AG09319 (cell line): ENCODE measurements at places on chromosomes 13 and 19.
A peak's percentile ranks its signal among the peaks of the same experiment; 100 is the strongest.

GRCh38 chr13:85140192-85140591 lies 659.0 kb downstream of the SLITRK6 start:
- no peak for DNase-seq

DNA sequence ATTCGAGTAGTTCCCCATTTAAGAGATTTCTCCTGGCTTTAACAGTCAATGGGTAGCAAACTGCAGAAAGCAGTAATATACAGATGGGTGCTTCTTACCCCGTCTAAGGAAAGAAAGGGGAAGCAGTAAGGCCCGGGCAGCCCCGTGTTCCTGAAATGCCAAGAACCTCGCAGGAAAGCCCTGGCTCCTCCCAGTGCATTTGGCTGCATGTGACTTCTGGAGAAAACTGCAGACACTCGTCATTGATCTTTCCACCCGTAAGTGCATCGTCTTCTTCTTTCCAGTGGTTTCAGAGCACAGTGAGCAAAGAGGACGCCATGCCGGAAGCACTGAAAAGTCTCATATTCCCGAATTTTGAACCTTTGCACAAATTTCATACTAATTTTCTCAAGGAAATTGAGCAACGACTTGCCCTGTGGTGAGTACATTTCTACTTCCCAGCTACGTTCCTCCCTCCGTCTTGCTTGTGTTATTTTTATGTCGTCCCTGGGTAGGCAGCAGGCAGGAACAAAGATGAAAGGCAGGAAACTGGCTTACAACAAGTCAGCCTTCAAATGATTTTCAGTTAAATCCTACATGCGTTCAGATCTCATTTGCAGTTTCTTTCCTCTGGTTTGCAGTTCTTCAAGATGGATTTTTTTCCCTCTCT lies 165.2 kb downstream of the STK24 start:
- no peak for DNase-seq

DNA sequence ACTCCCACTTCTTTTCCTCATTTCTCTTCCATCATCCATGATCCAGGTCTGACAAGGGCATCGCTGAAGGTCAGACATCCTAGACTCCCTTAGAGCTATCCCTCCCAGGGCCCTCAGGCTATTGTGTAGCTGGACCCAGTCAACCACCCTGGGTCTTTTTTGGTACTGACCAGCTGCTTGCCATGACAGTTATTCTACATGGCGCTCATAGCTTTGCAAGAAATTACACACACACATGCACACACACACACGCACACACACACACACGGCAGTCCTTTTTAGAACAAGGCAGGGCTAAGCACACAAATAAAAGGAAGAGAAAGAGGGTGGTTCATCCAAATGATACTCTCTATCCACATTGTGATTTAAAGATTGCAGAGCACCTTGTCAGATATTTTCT lies 18.3 kb downstream of the SIAH3 start:
- no peak for DNase-seq

- DNase-seq = no peak
Observed at GRCh38 chr13:29578300-29579085, 17.0 kb downstream of the SLC7A1 start.

DNA sequence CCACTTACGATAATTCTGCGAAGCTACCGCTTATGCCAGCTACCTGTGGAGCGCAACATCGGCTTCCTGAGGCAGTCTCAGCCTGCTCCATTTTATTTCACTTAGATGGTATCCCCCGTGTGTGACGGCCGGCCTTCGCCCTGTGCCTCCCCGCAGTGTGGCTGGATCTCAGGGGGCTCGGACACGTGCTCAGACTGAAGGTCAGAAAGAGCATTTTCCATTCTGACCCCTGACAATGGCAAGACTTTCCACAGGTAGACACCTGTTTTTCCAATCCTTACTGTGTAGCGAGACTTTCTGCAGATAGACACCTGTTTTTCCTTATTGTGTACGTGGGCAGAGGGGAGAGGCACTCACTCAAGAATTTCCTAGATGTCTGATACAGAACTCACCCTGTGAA lies 52.7 kb downstream of the ATP11A start:
- DNase-seq = no peak

GRCh38 chr19:44607049-44607448 lies 6.3 kb upstream of the IGSF23 start:
- DNase-seq = peak; percentile 31

- DNase-seq = no peak
Observed at GRCh38 chr19:18119013-18119716, 21.6 kb downstream of the MAST3 start.

GRCh38 chr19:46032597-46033025 lies 8.2 kb downstream of the IGFL4 start:
- DNase-seq = no peak

DNA sequence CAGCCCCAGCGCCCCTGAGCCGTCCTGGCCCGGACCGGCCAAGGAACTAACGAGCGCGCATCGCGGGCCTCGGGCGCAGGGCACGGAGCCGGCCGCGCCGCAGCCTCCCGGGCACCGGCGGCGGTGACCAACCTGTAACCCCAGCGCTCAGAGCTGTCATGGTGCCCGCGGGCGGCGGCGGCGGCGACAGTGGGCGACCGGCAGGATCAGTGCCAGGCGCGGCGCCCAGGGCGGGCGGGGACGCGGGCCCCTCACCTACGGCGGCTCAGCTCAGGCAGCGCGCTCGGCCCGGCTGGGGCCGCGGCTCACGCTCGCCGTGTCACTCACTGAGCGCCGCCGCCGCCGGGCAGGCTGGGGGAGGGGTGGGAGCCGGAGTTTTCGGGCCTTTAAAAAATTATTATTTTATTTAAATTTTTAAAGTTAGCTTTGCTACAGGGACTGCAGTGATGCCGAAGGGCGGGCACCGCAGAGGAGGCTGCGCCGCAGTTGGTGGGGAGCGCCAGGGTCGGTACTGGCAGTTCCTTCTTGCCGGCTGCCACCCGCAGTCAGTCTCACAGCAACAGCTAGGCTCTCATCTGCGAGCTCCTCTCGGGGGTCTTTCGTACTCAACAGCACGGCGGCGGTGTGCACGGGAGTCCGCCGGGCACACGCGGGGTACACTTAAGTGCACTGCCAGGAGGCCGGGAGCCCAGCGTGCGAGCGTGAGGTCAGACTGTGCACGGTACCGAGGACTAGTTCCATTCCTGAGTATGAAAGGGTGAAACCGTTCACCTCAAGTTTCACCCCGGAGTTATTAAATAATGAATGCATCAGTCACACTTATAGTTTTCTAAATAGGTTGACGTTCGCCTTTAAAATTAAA lies at the start of gene NALCN:
TSS of gene NALCN (minus strand) at position 328 of the 862 bp plus-strand sequence. CDS start 17,382 bp downstream, outside the sequence.
- no peak for DNase-seq

DNA sequence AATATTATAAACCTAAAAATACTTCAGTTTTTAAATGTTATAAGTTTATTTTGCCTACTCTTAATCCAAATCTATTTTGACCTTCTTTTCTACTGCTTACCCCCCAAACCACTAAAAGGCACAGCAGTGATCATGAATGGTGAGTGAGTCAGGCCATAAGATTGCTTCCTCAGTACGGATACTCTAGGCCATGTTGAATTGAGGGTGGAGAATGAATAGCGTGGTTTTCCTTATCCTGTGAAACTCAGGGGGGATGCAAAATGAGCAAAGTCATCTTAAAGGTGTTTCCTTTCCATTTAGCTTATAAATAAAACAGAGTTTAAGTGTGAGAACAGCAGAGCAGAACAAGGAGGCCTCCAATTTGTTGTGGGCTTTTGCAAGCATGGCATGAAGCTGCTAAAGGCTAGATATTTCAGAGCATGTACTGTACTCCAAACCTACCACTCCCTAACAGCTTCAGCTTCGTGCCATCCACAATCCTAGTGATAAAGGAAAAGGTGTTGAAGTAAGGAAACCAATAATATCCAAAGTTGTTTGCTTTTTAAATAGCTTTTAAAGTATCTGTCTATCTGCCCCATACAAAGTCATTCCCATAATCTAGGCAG lies 25.0 kb downstream of the SERPINE3 start:
- DNase-seq = no peak

GRCh38 chr19:11130824-11131455 lies 24.6 kb downstream of the SPC24 start:
- DNase-seq = no peak

GRCh38 chr13:113981194-113981605 lies 7.3 kb upstream of the C13orf46 start:
- DNase-seq = no peak

DNA sequence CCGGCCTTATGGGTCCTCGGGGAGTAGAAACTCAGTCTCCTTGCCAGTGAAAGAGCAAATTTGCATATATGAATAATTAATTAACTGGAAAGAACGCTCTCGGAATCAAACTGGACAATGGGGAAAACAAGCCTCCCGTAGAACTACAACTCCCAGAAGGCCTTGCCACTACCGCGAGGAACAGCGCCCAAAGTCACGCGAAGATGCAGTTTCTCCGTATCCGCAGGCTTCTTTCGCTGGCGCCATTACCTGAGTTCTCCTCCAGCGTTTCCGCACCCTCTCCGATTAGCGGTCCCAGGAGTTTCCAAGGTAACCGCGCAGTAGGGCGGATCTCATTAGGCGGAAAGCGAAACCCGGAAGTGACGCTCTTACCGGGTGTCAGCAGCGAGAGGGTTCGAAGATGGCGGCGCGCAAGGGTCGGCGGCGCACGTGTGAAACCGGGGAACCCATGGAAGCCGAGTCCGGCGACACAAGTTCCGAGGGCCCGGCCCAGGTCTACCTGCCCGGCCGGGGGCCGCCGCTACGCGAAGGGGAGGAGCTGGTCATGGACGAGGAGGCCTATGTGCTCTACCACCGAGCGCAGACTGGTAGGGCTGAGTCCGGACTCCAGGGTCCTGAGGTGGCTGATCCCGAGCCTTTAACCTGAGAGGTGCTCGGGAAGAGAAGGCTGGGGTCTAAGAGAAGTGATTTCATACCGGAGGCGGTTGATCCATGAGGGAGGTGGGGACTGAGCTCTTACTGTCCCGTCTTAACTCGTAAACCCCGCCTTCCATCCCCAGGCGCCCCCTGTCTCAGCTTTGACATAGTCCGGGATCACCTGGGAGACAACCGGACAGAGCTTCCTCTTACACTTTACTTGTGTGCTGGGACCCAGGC lies at the start of gene GRWD1:
TSS of gene GRWD1 (plus strand) at position 378 of the 876 bp plus-strand sequence. CDS start at position 401, 23 bp downstream.
- peak; percentile 79 for DNase-seq

DNA sequence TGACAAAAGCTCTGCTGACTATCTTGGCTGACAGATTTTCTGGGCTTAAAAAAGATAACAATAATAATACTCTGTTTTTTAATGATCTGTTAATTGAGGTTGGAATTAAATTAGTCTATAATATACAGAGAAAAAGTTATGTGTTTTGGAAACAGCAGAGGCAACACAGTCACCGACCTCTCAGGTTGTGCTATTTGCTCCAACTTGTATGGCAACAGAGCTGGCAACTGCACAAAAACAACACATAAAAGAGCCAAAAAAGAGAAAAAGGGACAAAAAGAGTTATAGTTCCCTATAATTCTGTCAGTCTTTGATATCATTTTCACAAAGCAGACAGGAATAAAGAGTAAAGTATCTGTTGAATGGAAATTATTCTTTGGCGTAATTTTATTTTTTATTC lies 102.3 kb upstream of the POSTN start:
- no peak for DNase-seq

DNA sequence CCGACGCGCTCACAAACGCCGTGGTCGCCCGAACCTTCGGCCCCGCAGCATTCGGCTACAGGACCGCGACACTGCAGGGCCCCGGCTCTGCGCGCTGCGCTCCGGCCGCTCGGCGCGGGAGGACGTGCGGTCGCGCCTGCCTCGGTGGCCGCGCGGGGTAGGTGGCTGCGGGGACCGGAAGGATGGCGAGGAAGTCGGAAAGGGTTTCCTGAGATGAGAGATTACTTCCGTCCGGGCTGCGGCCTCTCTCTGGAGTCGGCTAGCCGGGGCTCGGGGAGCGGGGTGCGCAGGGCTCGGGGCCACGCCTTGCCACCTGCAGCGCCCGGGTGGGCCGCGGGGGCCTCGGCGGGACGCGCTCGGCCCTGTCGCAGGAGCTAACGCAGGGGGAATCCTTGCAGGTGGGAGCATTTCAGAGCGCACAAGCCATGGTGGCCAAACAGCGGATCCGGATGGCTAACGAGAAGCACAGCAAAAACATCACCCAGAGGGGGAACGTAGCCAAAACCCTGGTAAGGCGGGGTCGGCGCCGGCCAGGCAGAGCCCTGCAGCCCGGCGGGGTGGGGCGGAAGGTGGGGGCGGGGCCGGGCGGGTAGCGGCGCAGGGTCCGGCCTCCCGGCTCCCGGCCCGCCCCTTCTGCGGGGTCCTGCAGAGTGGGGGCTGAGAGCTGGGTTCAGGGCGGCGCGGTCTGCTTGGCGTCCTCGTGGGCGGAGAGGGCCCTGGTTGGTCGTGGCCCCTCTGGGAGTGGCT lies at the start of gene SERP2:
TSS of gene SERP2 (plus strand) at position 224 of the 747 bp plus-strand sequence. CDS start at position 426, 202 bp downstream.
- no peak for DNase-seq

DNA sequence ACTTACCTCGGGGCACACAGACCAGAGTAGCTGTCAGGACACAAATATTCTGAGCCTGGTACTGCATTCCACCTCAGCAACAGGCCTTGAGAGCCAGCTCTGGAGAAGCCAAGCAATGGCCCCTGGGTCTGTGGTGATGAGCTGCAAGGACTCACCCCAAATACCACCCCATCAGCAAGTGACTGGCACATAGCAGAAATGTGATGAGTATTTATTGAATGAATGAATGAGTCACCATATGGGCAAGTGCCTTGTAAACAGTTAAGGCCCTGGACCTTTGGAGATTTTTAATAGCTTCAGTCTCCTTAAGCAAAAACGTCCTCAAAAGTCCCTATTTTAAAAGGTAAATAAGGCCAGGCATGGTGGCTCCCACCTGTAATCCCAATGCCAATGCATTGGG lies 18.2 kb downstream of the GSX1 start:
- no peak for DNase-seq

GRCh38 chr19:15199661-15200552 lies 888 bp downstream of the NOTCH3 start:
- DNase-seq = no peak

DNA sequence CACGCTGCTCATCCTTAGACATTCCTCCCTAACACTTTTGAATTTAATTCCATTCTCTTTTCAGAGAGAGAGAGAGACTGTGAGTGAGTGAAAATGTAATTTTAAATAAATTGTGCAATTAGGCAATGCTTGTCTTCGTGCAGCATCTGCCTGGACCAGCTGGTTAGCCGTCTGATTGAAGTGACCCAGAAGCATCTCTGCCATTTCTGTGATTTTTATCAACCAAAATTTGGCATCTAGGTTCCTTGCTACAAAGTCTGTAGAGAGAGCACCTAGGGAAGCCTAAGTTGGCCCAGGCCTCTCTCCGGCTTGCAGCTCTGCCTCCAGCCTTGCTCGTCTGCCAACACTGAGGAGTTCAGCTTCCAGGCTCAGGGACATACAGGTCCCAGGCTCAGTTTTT lies 138.6 kb upstream of the GPR12 start:
- no peak for DNase-seq

GRCh38 chr19:48372904-48373303 lies 8.7 kb downstream of the SYNGR4 start:
- no peak for DNase-seq

GRCh38 chr13:60501236-60501635 lies 104.2 kb downstream of the TDRD3 start:
- no peak for DNase-seq

GRCh38 chr19:30719999-30720345 lies 347.8 kb downstream of the ZNF536 start:
- DNase-seq = no peak

DNA sequence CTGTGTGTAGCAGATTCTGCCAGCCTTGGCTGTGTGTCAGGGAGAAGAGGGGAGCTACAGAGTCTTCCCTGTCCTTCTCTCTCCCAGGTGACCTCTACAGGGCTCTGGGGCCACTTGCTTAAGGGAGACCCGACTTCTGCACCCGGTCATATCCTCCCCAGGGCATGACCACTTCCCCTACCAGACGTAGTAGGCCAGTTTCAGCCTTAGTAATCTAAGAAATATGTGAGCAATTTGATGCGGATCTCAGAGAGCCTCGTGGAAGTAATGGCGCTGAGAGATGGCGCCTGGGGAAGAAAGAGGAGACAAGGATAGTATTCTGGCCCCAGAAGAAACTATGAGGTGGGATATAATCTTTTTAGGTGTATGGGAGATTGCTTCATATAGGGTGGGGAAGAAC lies 41.9 kb downstream of the NFIX start:
- no peak for DNase-seq
